Activated CD4-positive, alpha-beta T cell treated with anti-CD3 and anti-CD28 coated beads, Interleukin-2, amount 10 ng/mL, durations not matched to agents 24 days and 14 days (primary cell): ENCODE measurements at places on chromosomes 4 and X. TPM values are rescaled to one million over a fixed set of nuclear protein-coding genes. Genes with fewer than 3 reads are reported as not detected.

GRCh38 chr4:55568905-55569504, 22.3 kb upstream of the CLOCK start:
- DNase-seq = no peak

The GAGE1 gene
- total RNA-seq = not detected in 2 replicates

The SPACA5 gene
- not detected in 2 replicates for total RNA-seq

DNA sequence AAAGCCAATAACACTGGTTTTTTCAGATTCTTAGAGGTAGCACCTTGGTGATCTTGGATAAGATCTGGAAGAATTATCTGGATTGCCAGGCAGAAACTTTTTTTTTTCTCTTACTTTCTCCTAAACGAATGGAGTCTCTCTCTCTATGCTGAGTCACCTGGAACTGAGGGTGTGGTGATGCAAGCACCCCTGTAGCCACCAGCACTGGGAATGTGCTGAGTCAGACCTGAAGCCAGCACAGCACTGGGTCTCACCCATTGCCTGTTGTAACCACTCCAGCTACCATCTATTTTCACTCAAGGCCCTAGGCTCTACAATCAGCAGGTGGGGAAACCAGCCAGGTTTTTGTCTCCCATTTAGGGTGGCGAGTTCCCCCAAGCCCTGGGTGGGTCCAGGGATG, 923.8 kb downstream of the RAPGEF2 start:
- DNase-seq = no peak

GRCh38 chrX:139106069-139106468, 394.6 kb upstream of the FGF13 start:
- no peak for DNase-seq

DNA sequence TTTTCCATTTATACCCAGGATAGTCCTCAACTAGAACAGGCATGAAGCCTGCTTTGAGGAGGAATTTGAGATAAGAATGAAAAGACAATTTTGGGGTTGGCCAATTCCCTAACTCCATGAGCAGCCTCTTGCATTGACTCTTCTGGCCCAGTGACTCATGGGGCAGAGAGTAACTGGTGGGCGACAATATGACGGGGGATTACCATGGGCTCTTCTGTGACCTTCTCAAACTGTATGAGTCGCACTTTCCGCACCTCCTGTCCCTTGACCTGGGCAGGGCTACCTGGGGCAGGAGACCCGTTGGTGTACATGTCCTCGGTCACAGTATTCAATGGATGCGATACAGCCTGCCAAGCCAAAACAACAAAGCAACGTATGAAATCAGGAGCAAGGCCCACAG, 13.3 kb downstream of the MPP1 start:
- no peak for DNase-seq

The SMARCA1 gene
- not detected in 2 replicates for total RNA-seq

GRCh38 chr4:48801016-48801715, 21.1 kb upstream of the FRYL start:
- DNase-seq = no peak

DNA sequence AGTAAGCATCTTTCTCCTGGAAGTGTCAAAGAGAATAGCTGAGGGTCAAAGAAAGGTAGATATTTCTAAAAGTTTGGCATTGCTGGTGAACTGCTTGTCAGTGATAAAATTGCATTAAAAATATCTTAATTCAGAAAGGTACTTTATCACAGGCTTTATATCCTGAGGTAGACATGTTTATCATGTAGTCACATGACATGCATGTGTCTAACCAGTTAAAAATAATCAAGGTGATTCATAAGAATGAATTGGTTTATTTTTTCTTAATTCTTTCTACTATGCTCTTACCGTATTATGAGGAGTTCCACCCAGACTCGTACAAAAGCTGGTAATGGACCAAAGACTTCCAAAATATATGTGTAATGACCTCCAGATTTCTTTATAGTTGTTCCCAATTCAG, 6.1 kb downstream of the SLC7A11 start:
- no peak for DNase-seq

The TTC29 gene
- not detected in 2 replicates for total RNA-seq

DNA sequence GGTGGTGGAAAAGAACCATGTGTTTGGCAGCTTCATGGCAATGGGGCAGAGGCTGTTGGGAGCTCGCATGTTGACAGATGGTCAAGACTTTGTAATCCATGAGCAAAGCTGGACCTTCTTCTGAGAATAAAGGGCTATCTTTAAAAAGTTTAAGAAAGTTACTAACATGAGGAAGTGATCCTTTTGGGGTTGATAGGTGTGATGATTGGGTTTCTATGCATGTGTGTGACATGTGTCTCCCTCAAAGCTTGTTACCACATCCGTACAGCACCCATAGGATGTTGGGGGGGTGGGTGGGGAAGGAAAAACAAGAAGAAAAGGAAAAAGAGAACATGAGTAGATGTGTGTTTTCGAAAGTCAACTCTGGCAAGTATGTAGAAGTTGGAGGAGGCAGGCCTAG, 123.0 kb upstream of the TLR3 start:
- DNase-seq = no peak

DNA sequence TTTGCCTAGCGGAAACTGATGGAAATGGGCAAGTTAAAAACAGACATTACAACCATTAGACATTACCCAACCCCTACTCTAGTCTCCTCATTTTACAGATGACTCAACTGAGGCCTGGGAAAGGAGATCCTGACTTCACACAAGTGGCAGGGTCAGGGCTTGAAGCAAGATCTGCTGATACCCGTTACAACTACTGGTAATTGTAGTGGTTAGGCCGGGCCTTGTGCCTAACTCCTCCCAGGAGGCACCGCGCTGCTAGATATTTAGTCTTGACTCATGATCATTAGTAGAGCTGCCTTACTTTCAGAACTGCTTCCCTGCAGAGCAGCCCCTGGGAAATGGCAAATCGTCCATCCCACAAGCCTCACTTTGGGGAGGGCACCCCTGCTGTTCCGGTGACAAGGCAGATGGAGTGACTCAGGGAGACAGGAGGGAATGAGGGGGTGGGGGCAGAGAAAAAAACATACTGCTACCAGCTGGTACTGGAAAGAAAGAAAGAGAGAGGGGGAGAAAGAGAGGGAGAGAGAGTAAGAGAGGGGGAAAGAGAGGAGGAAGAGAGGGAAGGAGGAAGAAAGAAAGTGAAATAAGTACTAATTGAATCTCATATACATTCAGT, 12.2 kb downstream of the ARHGEF6 start:
- peak; percentile 80 for DNase-seq

DNA sequence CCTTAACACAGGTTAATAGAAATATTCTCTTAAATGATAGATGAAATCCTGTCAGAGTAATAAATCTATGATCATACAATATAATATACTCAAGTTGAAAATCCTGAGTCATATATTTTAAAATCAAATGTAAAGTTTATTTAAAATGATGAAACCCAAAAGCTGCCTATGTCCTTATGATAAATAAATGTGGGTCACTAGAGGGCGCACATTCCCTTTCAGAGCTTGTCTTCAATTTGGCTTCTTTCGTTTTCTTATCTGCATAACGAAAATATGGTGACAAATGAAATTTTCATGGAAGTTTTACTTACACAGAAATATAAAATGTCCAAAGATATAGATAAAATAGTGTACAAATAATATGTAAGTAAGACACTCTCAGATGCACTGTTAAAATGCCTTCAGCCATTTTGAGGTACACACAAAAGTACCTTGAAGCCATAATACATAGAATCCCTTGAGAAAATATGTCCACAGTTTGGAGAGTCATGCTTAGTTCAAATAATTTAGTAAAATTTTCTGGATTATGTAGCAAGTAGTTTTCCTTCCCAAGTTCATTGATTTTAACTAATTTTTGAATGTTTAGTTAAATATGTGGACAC, 680.4 kb downstream of the DMD start:
- peak; percentile 63 for DNase-seq

The DCAF8L2 gene
- total RNA-seq = not detected in 2 replicates

DNA sequence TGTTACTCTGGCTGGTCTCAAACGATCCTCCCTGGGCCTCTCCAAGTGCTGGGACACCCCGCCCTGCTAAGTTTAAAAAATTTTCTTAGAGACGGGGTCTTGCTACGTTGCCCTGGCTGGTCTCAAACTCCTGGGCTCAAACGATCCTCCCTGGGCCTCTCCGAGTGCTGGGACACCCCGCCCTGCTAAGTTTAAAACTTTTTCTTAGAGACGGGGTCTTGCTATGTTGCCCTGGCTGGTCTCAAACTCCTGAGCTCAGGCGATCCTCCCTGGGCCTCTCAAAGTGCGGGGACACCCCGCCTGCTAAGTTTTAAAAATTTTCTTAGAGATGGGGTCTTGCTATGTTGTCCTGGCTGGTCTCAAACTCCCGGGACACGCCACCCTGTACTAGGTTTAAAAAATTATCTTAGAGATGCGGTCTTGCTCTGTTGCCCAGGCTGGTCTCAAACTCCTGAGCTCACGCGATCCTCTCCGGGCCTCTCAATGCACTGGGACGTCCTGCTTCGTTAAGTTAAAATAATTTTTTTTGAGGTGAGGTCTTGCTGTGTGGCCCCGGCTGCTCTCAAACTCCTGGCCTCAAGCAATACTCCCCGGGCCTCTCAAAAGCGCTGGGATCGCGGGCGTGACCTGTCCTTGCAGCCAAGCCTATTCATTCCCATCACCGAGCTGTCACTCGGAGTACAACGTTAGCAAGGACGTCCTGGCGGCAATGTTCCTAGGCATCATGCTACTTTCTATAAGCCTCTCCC, 1.1 kb downstream of the SLC25A6 start:
- DNase-seq = no peak

DNA sequence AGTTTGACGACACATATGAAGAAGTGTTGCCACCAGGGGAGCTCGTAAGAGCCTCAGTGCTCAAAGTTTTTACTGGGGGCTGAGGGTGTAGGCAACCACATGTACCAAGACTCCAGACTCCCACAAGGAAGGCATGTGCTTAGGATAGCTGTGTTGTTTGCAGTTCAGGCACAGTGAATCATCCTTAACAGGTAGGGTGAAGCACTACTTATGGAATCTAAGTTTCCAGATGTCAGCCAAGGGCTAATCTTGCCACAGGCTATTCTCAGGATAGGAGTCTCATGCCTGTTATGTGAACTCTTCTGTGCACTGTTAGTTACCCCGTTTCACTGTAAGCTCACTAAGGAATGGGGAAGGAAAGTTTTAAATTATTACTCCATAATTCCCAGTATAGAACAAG, 202.6 kb downstream of the TMA16 start:
- DNase-seq = no peak

The PGAM4 gene
- total RNA-seq = 0.38 and 0.79 TPM in 2 replicates

DNA sequence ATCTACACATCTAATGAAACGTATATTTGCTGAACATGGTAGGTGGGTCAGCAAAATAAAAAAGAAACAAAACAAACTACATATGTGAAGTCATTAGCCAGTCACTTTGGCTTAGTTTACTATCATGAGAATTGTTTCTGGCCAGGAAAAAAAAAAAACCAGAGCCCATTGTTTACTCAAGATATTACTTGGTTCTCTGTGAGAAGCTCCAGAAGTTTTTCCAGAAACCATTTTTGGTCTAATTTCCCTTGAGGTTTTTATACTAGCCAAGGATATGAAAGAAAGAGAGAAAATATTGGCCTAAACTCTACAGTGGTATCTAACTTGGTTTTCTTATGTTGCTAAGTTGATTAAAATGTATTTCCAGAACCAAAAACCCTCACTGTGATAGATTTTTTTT, 259.1 kb downstream of the PDHA2 start:
- no peak for DNase-seq

The SSX1 gene
- total RNA-seq = not detected in 2 replicates

DNA sequence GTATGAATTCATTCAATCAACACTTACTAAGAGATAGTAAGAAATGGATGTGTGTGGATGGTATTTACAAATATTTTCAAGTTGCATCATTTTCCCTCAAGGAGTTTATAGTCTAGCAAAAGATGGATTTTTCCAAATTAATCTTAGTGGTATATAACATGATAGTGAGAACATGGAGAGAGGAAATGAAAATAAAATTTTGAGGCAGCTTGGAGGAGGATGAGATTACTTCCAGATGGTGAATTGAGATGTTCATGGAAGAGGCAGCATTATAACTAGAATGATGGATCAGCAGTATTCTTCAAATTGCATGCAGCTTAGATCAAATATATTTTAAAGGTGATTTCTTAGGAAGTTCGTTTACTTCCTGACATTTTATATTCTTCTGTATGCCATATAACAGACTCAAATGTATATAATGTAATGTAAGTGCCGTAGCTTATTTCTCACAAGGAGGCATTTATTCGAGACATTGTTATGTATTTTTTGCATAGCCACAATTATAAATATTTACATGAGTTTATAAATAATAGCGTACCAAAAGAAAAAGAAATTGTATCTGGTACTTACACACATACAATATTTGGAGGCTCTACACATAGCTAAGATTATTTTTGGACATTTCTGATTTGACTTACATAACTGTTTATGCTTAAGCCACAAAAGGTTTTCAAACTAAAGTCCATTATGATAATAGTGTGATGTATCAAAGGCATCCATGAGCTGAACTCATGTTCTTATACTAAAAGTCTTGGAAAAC, 439.4 kb downstream of the SPRY1 start:
- no peak for DNase-seq

GRCh38 chr4:53103481-53103880, 241.4 kb downstream of the RASL11B start:
- DNase-seq = no peak

The SLIT2 gene
- total RNA-seq = 0.07 TPM in 2 replicates

The PPP1R2C gene
- not detected in 2 replicates for total RNA-seq

GRCh38 chrX:37350034-37350365, 836 bp downstream of the PRRG1 start:
- no peak for DNase-seq

GRCh38 chrX:56813318-56813837, 84.3 kb downstream of the NBDY start:
- DNase-seq = peak; percentile 83

The PIM2 gene
- 391 and 394 TPM in 2 replicates for total RNA-seq

The PHEX gene
- 13.2 and 13.4 TPM in 2 replicates for total RNA-seq

The IDS gene
- 43.9 and 44.9 TPM in 2 replicates for total RNA-seq

The CTAG2 gene
- not detected in 2 replicates for total RNA-seq

The SORBS2 gene
- not detected in 2 replicates for total RNA-seq

- no peak for DNase-seq
Observed at GRCh38 chr4:140296335-140297220, 76.9 kb upstream of the SCOC start.

DNA sequence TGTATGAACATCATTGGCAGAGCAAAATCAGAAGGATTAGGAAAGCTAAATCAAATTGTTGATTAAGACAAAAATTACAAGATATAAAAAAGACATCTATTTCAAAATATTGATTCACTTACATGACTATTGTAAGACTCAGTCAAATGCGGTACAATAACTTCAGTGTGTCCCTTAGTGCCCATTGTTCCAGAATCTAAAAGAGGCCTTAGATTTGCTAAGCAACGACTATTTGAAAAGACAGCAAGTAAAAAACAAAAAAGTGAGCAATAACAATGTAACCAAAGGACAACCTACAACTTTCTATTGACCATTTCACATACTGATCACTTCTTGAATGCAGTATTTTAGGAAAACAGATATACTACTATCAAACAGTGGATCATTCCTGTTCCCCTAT, 65.6 kb downstream of the UBA6 start:
- no peak for DNase-seq

The FGF2 gene
- 13.3 and 13.8 TPM in 2 replicates for total RNA-seq

The GC gene
- total RNA-seq = not detected in 2 replicates

- no peak for DNase-seq
Observed at GRCh38 chrX:45485719-45486118, 285.0 kb upstream of the DIPK2B start.
